Dermis blood vessel endothelial cell (primary cell): ENCODE measurements at places on chromosomes 5 and 9.
A peak's percentile ranks its signal among the peaks of the same experiment; 100 is the strongest.

DNA sequence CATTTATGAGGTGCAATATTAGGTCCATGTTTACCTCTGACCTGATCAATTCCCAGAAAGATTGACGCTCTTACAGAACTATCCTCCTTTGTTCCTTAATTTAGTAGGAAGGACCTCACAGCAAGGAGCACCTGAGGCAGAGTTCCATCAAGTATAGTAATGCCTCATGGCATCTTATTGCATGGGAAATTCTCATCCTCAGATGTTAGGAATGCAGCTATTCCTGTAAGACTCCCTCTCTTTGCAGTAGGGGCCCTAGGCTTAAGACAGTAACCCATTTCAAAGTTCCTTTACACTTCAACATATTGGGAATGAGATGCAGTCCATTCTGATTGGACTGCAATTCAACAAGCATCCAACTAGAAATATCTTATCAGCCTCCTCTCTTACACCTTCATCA, 69.8 kb downstream of the SLCO4C1 start:
- DNase-seq, result no peak

GRCh38 chr5:143403334-143403592, 223 bp downstream of the NR3C1 start:
- no peak for DNase-seq

- no peak for DNase-seq
These were observed 3.3 kb downstream of the REEP5 start for GRCh38 chr5:112918679-112919078.

DNA sequence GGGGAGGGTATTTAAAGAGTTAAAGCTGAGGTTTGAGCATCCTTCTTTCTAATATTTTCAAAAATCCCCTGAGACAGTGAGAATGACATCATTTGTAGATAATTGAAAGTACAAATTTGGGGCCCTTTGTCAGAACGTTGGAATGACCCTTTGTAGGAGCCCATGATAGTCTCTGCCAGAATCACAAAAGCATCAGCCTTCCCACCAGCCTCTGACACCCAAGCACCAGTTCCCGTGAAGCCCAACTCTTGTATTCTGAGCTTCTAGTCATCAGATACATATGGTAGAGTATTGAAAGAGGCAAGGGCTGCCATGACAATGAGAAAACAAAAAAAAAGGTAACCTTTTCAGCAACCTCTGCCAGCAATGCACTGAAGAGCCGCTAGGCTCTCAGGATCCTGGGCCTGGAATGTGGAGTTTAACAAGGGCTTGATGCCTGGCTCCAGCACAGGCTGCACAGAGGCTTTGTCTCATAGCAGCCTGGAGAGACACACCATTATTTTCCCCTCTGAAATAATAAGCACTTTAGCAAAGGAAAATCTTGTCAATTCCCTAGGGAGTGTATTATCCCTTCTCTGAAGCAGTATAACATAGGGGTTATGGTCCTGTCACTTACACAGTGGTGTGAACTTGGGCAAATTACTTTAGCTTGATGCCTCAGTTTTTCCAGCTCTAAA, 114.4 kb downstream of the ZNF608 start:
- no peak for DNase-seq

DNA sequence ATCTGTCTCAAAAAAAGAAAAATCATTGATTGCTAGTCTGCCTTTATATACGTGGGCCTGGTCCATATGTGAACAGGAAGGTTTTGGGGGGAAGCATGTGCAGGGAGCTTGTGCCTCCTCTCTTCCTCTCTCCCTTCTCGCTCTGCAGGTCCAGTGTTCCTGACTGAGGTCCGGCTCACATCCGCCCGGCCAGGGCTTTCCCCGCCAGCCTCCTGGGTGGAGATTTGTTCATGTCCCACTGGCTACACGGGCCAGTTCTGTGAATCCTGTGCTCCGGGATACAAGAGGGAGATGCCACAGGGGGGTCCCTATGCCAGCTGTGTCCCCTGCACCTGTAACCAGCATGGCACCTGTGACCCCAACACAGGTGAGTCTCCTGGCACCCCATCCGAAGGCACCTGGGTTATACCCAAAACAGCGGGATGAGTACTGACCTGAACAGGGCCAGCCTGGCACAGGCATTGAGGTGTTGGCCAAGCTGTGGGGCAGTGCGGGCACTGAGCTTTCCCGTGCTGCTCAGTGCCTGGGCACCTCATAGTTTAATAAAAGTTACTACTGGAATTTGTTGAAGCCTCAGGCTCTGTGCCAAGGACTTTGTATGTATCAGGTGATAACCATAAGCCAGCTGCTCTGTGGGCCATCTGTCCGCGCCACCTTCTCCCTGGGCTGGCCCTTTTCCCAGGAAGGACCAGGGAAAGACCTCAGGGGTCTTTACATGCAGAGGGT, 39.4 kb upstream of the AIF1L start:
- no peak for DNase-seq

DNA sequence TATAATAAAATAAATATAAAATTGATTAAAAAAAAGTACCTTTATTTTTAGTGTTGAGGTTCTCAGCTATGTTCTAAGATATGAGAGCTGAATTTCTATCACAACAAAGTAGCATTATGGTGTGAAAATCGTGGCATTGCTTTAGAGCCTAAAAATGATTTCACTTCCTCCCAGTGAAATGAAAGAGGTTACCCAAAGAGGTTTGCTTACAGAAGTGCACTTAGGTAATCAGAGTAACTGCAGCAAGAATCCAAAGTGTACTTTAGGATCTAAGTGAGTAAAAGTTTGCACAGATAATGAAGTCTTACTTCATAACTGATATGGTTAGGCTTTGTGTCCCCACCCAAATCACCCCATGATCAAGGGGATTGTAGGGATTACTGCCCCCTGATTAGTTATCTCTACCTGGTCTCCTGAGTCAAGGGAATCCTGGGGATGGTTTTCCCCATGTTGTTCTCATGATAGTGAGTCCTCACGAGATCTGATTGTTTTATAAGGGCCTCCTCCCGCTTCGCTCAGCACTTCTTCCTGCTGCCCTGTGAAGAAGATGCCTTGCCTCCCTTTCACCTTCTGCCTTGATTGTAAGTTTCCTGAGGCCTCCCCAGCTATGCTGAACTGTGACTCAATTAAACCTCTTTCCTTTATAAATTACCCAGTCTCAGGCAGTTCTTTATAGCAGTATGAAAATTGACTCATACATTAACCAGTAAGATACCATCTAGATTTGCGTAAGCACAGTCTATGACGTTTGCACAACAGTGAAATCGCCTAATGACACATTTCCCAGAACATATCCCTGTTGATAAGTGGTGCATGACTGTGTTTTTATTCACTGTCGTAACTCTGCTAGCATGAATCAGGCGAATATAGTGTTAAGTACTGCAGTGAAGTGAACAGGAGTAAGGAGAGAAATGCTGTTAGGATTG, 40.3 kb upstream of the LRRC70 start:
- peak; percentile 20 for DNase-seq

GRCh38 chr9:110133608-110134210, 74.2 kb downstream of the C9orf152 start:
- peak; percentile 49 for DNase-seq
